ENCODE measurements at places on chromosomes 11 and 22.

DNA sequence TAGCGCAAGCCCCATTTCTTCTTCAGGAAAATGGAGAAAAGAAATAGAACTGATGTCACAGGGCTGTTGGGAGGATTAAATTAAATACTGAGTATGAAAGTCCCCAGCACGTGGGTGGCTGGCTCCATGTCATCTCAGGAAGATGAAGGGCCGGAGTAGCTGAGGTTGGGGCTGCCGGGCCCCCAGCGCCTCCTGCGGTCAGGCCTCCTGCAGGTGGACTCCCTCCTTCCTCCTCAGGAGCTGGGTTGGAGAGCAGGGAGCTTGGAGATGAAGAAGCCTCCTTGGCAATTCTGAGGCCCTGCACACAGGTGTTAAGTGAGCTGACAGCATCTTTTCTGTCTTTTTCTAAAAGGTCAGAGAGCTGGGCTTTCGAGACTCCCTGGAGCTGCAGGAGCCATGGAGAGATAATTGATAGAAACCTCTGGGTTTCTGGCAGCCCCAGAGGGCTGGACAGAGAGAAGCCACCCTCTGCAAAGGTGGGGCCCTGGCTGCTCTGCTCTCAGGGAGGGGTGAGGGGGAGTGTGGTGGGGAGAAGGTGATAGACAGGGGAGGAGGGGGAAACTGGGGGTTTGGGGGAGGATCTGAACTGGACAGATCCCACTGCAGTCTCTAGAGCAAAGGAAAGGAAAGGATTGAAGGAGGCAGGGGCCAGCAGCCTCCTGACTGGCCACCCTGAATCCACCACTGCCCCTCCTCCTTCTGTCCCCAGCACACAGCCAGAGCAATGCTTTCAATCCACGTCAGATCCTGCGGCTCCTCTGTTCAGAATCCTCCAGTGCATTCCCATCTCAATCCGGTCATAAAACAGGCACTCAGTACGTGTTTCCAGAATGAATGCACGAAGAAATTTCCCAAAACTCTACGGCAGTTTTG is 210.8 kb downstream of the CEP164 start:
- no peak for DNase-seq

DNA sequence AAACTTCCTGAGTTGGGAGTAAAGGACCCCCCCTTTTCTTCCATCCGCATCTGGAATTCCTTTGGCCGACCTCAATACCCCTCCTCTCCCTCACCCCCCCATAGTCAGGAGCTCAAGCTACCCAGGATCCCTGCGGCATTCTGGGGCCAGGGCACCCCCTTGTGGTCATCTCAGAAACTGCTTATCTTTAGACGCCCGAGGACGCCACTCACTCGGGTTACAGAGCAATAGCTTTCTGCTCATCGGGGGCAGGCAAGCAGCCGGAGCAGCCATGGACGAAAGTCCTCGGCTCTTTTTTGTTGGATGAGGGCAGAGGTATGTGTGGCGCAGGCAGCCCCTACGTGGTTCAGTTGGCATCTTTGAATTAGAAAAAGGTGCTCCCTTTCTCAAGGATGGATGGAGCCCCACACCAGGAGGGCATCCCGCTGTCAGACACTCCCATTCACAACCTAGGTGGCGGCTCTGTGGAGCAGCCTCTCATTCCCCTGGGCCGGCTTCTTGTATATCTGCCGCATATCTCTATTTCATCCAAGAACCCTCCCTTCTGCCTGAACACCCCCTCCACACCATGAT is 2.3 kb downstream of the C1QTNF5 start:
- DNase-seq: peak; percentile 61

- DNase-seq: no peak
Observed at GRCh38 chr11:1225386-1226225, 2.7 kb downstream of the MUC5B start.

GRCh38 chr22:39463277-39463676 is 6.5 kb downstream of the MGAT3 start:
- no peak for DNase-seq

DNA sequence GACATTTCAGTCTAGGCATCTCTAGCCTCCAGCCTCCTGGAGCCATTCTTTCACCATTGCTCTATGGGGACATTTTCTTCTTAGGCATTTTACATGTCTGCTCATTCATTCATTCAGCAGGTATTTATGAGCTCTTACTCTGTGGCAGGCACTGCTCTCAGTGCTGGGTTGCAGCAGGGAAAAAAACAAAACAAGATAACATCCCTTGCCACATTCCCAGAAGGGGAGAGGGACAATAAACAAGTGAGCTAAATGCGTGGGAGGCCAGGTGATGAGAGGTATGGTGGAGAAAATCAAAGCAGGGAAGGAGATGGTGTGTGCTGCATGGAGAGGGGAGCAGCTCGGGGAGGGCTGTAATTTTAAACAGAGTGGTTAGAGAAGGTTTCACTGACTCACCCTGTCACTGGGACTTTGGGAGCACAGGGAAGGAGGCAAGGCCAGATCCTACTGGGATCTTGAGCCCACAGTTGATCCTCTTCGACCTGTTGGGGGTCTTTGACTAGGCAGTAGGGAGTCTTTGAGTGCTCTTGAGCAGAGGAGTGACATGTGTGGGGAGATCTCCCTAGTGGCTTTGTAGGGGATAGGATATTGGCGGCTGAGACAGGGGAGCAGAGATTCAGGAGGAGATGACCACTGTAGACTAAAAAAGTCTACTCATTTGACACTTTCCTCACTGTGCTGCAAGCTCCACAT is 17.0 kb downstream of the MICAL2 start:
- no peak for DNase-seq

DNA sequence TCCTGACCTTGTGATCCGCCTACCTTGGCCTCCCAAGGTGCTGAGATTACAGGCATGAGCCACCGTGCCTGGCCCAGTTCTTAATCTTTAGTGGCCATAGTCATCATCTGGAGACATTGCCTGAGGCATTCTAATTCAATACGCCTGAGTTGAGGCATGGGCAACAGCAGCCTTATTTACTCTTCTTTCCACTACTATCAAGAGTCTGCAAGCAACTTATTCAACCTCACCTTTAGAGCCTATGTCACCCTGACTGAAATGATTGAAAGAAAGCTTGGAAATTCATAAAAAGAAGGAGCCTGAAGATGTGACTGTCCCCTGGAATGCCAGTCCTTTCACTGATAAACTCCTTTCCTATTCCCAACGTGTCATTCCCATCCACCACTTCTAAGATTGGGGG is 15.8 kb upstream of the PAFAH1B2 start:
- no peak for DNase-seq

DNA sequence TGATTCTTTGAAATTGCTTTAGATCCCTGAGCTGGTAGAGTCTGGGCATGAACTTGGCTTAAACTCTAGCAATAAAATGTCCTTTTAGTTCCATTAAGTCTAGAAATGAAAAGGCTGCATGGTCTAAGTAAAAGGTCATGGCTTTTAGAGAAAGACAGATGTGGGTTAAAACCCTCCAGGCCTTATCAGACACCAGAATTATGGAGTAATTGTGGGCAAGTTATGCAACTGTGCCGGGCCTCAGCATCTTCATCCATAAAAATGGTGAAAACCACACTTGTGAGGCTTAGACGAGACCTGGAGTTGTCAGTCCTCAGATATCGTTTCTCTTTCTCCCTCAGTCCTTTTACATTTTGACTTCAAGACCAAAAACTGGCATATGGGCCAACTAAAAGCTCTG is 597.9 kb upstream of the KIRREL3 start:
- no peak for DNase-seq

DNA sequence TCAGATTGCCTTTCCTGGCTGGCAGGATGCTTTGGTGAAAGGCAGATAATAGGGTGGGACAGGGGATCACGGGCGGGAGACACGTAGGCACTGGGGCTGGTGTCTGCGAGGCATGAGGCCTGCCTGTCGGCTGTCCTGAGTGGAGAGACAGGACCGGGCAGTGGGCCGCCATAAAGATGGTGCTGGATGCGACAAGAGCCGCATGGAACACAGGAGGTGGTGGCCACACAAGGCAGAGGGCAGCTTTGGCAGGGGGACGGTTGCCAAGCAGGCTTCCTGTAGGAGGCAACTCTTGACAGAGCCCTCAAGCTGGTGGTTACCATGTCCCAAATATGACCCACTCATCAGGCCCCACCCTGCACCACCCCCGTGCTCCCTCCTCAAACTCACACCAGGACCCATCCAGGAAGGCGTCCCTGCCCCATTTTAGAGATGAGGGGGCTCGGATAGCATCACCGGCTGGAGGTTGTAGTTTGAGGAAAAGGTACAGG is 4.9 kb upstream of the PPARA start:
- no peak for DNase-seq

DNA sequence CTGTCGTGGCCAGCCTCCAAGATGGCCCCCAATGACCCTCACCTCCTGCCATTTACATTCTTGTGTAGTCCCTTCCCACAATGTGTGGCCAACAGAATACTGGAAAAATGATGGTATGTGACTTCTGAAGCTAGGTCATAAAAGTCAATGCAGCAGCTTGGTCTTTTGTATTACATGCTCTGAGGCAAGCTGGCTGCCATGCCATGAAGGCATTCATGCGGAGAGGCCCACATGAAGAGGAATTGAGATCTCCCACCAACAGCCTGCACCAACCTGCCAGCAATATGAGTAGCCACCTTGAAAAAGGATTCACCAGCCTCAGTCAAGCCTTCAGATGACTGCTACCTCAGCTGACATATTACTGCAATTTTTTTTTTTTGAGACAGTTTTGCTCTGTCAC is 4.6 kb downstream of the MRTFA start:
- no peak for DNase-seq

- DNase-seq: no peak
Observed at GRCh38 chr11:69834811-69835800, 15.9 kb upstream of the FGF3 start.

- DNase-seq: no peak
Observed at GRCh38 chr11:50178737-50179136, 146.1 kb downstream of the OR4C45 start.

DNA sequence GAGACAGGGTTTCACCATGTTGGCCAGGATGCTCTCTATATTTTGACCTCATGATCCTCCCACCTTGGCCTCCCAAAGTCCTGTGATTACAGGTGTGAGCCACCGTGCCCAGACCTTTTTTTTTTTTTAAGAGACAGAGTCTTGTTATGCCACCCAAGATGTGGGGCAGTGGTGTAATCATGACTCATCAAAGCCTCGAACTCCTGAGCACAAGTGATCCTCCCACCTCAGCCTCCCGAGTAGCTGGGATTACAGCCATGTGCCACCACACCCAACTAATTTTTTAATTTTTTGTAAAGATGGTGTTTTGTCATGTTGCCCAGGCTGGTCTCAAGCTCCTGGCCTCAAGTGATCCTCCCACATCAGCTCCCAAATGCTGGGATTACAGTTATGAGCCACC is 37.9 kb downstream of the IZUMO1R start:
- DNase-seq: no peak

DNA sequence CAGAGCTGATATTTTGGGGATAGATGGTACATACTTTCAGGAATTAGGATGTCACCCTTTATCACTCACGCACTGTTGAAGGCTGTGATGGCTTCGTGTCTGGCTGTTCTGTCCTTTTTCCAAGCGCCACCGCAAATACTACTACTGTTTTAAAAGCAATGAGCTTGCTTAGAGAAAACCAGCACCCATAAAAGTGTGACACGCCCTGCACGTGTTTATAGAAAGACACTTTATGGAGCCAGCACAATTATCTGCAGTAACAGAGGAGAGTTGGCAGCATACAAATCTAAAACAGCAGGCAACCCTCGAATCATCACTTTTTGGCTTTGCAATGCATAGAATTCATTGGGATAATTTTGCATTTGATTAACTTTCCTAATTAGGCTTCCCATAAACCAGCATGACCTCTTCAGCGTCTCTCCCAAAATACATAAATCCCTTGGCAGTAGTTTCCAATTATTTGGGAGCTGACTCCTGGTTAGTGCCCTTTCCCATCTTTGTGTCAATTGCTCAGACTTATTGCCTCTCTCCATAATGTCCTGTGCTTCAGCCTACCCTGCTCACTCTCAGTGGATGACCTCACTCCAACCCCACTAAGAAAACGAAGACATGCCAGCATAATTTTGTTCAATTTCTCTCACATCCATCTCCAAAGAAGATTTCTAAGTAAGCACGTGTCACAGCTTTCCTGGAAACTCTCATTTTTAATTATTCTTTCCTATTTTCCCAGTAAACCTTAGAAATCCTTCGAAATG is 118.7 kb upstream of the LARGE1 start:
- no peak for DNase-seq

DNA sequence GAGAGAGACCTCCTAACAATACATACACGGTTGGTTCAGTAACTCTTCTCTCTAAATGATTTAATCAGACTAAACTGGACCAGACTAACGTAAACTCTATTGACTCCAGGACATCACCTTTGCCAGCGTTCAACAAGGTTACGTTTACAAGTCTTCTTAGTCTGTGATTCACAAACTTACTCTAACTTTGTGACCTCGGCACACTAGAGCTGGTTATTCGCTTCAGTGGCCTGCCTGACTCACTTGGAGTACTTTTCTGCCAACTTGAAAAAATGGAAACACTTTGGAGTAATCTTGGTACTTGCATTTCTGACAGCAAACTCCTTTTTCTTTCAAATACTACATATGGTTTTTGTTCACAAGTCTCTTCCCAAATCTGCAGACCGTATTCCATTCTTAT is 26.2 kb downstream of the MTMR2 start:
- no peak for DNase-seq

DNA sequence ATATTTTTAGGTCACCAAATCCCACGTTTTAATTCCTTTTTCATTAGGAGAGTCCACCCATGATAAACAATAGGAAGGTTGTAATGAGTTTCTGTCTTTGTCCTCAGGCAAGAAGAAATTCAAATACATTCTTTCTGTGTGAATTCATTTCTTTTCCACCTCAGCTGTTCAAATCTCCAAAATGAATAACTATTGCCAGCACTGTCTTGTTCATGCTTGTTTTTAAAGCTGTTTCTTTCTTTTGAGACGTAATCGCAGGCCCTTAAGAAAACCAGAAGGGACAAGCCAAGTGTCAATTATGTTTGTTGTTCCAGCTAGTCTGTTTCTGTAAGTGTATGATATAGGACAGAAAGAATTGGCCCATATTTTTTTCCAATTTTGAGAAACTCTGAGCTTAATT is 20.2 kb downstream of the MMP27 start:
- DNase-seq: no peak

GRCh38 chr11:23988381-23989006 is 508.4 kb upstream of the LUZP2 start:
- DNase-seq: no peak

GRCh38 chr11:125346565-125347260 is 149.4 kb downstream of the FEZ1 start:
- DNase-seq: no peak

DNA sequence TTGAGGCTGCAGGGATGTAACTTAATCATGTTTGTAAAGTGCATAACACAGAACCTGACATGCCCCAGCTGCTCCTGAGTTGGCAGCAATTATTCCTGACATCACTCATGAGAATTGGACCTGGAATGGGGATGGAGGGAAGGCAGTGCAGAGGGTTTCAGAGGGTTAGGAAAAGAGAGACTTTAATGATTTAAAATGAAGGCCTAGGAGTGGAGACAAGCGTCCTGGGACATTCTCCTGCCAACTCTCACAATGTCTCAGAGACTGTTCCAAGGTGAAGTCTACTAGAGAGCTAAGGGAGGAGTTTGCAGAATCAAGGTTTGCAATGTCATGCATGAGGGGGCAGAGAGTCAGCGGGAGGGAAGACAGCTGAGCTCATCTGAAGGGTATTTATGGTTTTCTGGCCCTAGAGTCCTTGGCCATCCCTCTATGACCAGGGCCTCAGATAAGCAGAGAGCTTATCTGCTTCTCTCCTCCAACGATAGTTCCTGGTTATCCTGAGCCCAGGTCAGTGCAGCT is 36.9 kb downstream of the GGTLC2 start:
- DNase-seq: no peak

GRCh38 chr22:31130873-31131272 is 8.1 kb downstream of the INPP5J start:
- no peak for DNase-seq

All from CD4-positive, alpha-beta T cell treated with Interferon alpha-2 for 1 hour (primary cell).